ENCODE measurements at places on chromosomes 5 and 9. TPM values are rescaled to one million over a fixed set of nuclear protein-coding genes. Genes with fewer than 3 reads are reported as not detected.

DNA sequence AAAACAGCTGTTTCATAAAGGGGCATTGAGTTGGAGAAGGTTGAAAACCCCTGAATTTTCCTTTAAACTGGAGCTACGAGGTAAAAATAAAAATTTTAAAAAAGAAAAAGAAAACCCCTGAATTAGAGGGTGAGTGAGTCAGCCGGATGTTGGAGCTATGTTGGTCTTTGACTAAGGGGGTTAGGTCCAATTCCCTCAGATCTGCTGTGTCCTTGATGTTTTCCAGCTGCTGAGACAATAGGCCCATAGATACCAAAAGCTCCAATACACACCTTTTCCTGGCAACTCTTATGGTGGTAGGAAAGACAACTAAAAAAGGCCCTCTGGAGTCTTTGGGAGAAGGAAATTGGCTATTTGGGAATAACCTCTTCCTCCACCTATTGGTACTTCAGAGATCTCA, 79.4 kb upstream of the SAP30L start:
- no peaks in the 10 kb centered on the region for H3K36me3 ChIP-seq
- H3K27me3 ChIP-seq, result no peaks in the 10 kb centered on the region
- peak overlapping the region; percentile 82 for H3K27ac ChIP-seq

DNA sequence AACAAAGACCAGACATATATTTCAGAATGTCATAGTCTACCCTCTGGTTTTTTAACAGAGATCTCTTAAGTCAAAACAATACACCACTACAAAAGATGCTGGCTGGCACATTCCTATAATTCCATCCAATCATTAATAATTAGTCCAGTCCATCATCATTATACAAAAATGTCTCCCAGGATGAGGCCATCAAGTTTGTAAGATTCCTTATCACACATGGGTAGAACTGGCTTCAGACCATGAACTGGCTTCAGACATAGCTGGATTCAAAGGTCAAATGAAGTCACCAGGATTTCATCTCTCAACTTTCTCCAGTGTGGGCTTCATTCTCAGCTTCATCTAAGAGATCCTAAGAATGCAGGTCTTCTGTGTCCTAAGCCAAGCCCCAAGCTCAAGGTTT, 147.1 kb downstream of the ENC1 start:
- no peak overlapping the region for H3K27ac ChIP-seq
- H3K4me1 ChIP-seq, result peaks cover 40% of the 10 kb centered on the region
- no peaks in the 10 kb centered on the region for H3K27me3 ChIP-seq
- H3K36me3 ChIP-seq, result no peaks in the 10 kb centered on the region

- H3K27me3 ChIP-seq, result no peaks in the 10 kb centered on the region
- DNase-seq, result peak; percentile 12
- no peak overlapping the region for H3K4me3 ChIP-seq
- no peaks in the 10 kb centered on the region for H3K36me3 ChIP-seq
- H3K4me1 ChIP-seq, result peaks cover 13% of the 10 kb centered on the region
These were observed 59.9 kb upstream of the ZNF354A start for GRCh38 chr5:178790371-178790770.

GRCh38 chr9:104765138-104765537, 1.2 kb downstream of the NIPSNAP3B start:
- no peaks in the 10 kb centered on the region for H3K36me3 ChIP-seq
- H3K4me3 ChIP-seq, result no peak overlapping the region
- H3K4me1 ChIP-seq, result peaks cover 19% of the 10 kb centered on the region
- no peak for DNase-seq
- H3K27me3 ChIP-seq, result no peaks in the 10 kb centered on the region
- H3K27ac ChIP-seq, result no peak overlapping the region

GRCh38 chr5:139575751-139576150, 14.6 kb downstream of the UBE2D2 start:
- H3K4me3 ChIP-seq, result no peak overlapping the region
- H3K27ac ChIP-seq, result no peak overlapping the region
- peaks cover 58% of the 10 kb centered on the region for H3K4me1 ChIP-seq
- DNase-seq, result no peak

DNA sequence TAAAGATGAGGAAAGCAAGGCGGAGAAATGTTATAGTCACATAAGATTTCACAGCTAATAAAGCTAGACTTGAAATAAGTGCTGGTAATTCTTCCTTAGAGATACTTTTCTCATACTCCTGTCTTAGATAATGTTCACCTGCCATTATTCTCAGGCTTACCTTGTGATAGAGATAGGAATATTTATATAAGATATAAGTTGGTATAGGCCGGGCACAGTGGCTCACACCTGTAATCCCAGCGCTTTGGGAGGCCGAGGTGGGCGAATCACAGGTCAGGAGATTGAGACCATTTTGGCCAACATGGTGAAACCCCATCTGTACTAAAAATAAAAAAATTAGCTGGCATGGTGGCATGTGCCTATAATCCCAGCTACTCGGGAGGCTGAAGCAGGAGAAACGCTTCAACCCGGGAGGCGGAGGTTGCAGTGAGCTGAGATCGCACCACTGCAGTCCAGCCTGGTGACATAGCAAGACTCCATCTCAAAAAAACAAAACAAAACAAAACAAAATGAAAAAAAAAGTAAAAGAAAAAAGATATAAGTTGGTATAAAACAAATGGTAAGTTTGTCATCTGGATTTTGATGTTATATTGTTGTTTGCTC, 1918.4 kb downstream of the MAT2B start:
- H3K27ac ChIP-seq, result no peak overlapping the region
- DNase-seq, result no peak
- H3K4me3 ChIP-seq, result no peak overlapping the region
- no peaks in the 10 kb centered on the region for H3K4me1 ChIP-seq
- no peaks in the 10 kb centered on the region for H3K36me3 ChIP-seq

DNA sequence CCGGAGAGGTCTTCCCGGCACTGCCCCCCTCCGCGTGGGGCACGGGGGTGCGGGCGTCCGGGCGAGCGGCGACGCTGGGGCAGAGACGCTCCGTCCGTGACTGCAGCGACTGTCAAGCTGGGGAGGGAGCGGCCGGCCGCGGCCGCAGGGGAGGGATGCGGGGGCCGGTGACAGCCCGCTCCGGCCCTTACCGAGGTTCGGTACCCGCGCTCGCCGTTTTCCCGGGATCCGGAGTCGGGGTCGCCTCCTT, 400 bp downstream of the KDM4C start:
- DNase-seq, result no peak
- H3K27ac ChIP-seq, result peak overlapping the region; percentile 96
- no peaks in the 10 kb centered on the region for H3K27me3 ChIP-seq

GRCh38 chr9:107584944-107585343, 95.4 kb upstream of the KLF4 start:
- H3K27me3 ChIP-seq, result no peaks in the 10 kb centered on the region
- peaks cover 20% of the 10 kb centered on the region for H3K4me1 ChIP-seq
- no peak overlapping the region for H3K27ac ChIP-seq

DNA sequence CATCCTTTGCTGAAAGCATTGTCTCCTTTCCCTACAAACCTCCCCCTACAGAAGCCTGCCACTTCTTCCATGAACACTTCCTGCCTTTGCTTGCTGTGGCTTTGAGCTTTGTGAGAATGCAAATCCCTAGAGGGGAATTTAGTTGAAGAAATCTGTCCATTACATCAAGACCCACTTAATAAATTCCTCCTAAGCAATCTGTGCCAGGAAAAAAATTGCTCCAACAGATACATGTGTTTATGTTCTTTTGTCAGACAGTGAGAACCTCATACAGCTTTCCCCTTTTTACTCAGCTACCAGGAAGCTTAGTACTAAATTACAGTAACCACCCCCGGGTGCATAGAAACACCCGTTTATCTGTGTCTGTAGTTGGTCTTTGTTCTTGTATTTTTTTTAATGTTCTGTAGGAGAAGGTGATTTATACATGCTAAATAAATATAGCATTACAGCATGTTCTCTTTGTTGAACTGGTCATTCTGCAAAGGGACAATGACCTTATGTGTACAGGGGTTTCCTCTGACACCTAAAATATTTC, 43.9 kb downstream of the SH3TC2 start:
- no peaks in the 10 kb centered on the region for H3K27me3 ChIP-seq
- no peak for DNase-seq
- no peak overlapping the region for H3K4me3 ChIP-seq
- no peak overlapping the region for H3K27ac ChIP-seq
- no peaks in the 10 kb centered on the region for H3K4me1 ChIP-seq

FREM1 gene
- 33.6 TPM for total RNA-seq

MLANA gene
- total RNA-seq, result 0.11 TPM

PRRX2 gene
- total RNA-seq, result not detected

PRR16 gene
- not detected for total RNA-seq

ASPN gene
- total RNA-seq, result not detected

INSL4 gene
- not detected for total RNA-seq

RPS23 gene
- 3,088 TPM for total RNA-seq

PROB1 gene
- total RNA-seq, result 0.69 TPM

RNF183 gene
- total RNA-seq, result 0.13 TPM
